Activated T-helper 17 cell treated with anti-CD3 and anti-CD28 coated beads, Interleukin-2, amount 50 U/mL, for 72 hours (primary cell): ENCODE measurements at places on chromosomes 7 and 10. TPM values are rescaled to one million over a fixed set of nuclear protein-coding genes. Genes with fewer than 3 reads are reported as not detected.

DNA sequence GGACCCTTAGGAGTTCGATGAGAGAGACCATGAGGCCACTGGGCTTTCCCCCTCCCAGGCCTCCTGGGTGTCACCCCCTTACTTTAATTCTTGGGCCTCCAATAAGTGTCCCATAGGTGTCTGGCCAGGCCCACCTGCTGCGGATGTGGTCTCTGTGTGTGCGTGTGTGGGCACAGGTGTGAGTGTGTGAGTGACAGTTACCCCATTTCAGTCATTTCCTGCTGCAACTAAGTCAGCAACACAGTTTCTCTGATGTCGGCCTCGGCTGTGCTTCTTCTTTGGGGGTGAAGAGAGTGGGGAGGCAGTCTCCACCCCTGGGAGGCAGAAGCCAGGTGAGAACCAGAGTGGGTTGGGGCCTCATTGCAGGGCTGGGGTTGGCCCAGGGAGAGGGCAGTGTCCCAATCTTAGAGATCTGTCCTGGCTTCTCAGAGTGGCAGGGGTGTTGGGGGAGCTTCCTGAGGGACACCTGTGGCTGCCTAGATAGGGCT is 1.5 kb downstream of the PVRIG start:
- peak; percentile 72 for ATAC-seq

DNA sequence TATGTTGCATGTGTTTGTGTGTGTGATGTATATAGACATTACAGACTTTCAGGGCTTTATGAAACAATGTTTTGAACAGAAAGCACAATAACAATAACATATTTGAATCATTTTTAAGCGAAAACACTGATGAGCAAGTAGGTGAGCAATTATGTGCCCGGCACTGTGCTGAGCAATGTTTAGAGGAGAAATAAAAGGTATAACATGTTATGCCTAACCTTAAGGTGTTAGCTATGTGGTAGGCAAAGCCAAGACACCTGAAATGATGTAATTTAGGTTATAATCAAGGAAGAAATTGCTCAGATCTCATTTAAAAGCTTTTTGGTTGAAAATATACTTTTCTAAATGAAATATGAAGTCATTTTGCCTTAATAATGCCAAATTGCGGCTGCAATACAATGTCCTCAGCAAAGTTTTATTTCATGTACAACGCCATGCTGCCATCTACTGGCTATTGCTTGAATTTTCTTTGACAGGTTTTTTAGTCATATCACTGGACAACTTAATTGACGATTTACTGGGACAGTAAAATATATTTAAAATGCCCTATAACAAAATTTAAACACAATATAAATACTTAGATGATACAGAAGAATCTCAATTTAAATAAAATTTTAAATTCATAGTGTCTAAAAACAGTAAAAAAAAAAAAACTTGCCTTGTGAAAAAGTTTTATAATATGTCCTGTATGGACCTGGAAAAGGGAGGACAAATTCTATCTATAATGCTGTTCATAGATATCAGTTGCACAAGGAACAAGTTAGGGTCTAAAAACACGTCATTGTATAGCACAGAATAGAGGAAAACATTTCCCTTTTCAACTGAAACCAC is 131.1 kb upstream of the CDK1 start:
- peak; percentile 47 for ATAC-seq

The C10orf62 gene
- total RNA-seq: not detected

The MYH16 gene
- total RNA-seq: not detected

The ANKRD7 gene
- total RNA-seq: 0.45 TPM

DNA sequence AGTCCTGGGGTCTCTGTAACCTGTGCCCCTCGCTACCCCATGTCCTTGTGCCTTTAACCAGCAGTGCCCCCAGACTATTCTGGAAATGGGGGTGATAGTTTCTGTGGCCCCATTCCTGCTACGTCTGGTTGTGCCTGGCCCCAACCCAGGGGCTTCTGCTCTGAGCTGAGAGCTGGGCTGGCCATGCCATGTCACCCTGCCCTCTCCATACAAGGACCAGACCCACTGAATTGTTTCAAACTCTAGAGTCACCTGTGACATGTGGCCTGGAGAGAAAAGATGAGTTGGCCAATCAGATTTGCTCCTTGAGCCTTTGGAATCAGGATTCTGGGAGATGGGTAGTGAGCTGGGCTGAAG is 108.6 kb downstream of the GRK5 start:
- ATAC-seq: no peak

DNA sequence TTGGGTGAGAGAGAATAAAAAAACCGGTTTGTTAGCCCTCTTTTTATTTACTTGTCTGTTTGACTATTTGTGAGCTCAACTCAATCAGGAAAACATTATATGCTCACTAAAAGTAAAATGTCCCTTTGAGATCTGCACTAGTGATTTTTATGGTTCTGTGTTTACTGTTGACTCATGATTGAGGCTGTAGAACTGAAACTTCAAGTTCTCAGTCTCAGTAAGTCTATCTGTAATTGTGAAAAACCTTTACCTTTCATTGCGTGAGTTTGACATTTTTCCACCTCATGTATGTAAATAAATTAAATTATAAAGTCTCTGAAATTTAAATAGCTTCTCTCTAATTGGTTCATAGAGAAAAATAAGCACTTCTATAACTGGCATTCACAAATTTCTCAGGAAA is 17.0 kb upstream of the CASD1 start:
- ATAC-seq: peak; percentile 95

GRCh38 chr7:81459485-81459884 is 310.4 kb downstream of the HGF start:
- ATAC-seq: no peak

The NODAL gene
- total RNA-seq: not detected

The IFIT1B gene
- not detected for total RNA-seq

DNA sequence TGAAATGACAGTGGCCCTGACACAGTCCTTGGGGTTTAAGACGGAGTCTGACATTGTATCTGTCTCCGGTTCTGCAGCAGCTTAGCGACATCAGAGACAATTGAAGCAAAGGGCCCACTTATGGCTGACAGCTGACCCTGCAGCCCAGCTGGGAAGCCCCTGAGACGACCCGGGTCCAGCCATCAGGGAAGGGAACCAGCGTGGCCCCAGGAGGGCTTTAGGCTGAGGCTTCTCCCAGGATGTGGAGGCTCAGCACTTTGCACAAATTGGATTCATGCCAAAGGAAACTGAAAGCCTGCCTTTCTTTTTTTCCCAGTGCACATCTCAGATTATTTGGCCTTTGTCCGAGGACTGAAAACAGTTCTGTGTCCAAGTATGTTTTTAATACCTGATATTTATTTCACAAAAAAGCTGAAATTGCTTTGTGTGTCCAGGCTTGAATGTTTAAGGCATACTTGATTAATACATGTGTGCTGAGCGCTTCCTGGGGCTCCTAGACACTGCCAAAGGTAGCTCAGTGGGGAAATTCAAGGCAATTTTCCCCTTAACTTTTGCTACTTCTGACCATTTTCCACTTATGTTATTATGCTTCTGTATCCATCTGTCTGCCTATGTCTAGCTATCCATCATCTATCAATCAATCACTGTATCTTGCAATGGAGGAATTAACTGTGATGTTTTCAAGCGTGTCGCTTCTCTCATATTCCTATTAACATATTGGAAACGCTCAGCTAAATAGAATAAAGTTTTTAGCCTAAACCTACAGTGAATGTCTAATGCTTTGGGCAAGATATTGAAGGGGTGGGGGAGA is 34.8 kb downstream of the KLF6 start:
- ATAC-seq: no peak

DNA sequence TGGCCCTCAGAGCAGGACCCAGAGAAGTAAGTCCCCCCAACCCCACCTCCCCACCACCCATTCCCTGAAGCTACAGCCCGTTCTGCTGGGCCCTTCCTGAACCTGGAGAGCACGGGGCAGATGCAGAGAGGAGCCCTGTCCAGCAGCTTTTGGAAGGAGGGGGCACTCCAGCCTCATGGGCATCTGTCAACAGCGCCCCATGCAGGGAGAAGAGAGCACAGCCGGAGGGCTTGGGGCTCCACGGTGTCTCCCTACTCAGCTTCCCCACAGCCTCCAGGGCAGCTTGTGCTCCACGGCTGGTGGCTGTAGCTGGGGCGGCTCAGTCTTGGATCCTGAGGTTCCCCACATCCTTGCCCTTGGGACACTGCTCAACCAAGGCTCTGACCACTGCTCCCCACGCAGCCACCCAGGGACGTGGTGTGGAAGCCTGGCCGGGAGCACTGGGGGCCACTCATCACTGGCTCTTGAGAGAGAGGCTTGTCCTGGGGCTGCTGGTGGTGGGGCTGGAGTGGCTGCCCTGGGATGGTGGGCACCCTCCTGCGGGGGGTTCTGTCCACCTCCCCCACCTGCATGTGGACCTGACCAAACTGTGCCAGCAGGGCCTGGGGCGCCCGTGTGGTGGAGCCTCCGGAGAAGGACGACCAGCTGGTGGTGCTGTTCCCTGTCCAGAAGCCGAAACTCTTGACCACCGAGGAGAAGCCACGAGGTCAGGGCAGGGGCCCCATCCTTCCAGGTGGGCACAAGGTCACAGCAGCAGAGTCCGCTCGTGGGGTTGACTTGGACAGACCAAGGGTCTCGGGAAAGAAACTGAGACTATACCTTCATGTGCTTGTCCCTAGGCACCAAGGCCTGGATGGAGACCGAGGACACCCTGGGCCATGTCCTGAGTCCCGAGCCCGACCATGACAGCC is 4.5 kb downstream of the PRAP1 start:
- ATAC-seq: no peak

DNA sequence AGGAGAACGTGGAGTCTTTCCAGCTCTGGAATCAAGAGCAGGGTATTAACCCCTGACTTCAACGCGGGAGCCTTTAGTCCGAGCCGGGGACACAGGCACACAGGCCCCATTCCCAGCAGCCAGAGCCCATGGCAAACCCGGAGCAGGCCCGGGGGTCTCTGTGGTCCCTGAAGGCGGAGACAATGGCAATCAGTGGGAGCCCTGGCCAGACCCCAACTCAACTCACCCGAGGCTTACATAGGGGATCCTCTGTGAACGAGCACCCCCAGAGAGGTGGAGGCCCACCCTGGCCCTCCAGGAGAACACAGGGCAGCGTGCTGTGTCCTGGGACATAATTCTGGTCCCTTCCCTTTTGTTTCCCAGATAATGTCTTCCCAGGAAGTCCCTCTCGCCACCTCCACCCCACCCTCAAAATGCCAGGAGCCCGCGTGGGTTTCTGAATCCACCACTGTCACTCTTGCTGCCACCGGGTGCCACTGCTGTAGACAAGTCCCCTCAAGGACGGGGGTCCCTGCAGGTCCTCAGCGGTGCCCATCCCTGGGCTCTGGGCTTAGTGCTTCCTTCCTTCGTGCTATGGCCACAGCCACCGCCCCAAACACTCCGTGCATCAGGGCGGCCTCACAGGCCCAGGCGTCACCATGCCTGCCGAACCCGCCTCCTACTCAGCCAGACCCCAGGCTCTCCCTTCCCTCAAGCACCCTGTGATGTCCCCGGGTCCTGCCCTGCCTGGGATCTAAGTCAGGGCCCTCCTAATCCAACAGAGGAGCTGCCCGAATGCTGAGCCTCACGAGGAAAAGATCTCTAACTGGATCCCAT is 28.6 kb upstream of the PPP2R2D start:
- ATAC-seq: no peak

The CPVL gene
- total RNA-seq: 0.63 TPM

DNA sequence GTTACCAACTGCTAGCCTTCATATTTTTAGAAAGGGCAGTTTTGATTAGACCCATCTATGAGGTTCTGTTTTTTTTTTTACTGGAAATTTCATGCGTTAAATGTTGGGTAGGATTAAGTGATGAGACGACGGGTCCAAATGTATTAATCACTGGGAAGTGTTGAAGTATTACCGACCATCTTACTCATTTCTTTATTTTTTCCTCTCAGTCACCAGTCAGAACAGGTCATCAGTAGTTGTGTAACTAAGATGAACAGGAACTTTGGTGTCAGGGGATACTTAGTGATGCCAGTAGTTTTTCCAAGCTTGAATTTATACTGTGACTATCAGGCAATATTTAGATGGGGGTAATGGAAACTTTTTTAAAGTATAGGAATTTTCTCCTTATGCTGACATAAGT is 14.2 kb downstream of the TFAM start:
- ATAC-seq: no peak

- ATAC-seq: peak; percentile 57
Measured at GRCh38 chr7:3039787-3040186, 3.9 kb downstream of the CARD11 start.

DNA sequence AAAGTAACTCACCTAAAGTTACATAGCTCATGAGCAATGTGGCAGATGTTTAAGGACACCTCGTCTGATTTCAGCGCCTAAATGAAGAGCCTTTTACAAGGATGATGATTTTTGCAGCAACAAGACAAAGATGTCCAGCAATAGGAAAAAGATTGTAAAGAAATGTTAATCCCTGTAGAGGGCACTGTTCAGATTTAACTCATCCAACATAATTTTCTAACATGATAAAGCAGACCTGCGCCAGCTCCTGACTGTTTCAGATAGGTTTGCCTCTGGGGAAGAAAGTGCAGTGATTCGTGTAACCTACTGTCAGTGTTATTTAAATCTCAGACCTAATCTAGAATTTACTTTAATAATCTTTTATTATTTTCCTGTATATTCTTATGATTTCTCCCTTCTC is 595.2 kb downstream of the AUTS2 start:
- no peak for ATAC-seq

- no peak for ATAC-seq
Measured at GRCh38 chr10:120584786-120585185, 127.8 kb downstream of the PLPP4 start.

GRCh38 chr10:101287997-101288635 is 58.9 kb upstream of the LBX1 start:
- no peak for ATAC-seq

The MGAM2 gene
- total RNA-seq: 0.58 TPM

GRCh38 chr7:50207686-50208255 is 96.7 kb upstream of the IKZF1 start:
- no peak for ATAC-seq

The NKX2-3 gene
- total RNA-seq: not detected

DNA sequence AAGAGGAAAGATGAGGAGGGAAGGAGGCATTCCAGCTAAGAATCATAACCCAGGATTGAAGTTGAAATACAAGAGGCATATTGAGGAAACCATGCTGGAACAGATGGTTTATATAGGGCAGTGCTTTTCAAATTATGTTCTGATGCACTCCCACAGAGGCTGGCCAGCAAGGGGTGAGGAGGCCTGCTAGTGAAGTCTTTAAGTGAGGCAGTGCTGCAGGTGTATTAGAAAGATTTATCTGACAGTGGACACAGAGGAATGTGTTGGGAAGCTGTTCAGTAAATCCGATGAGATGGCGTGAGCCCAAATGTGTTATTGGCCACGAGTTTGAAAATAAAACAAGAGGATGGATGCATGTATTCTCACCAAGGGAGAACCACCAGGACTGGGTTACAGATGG is 28.6 kb downstream of the REEP3 start:
- ATAC-seq: no peak

The PDE6C gene
- not detected for total RNA-seq

The CALHM3 gene
- not detected for total RNA-seq

- ATAC-seq: no peak
Measured at GRCh38 chr10:102580230-102580629, 64.0 kb upstream of the TRIM8 start.

The GNAI1 gene
- total RNA-seq: not detected

DNA sequence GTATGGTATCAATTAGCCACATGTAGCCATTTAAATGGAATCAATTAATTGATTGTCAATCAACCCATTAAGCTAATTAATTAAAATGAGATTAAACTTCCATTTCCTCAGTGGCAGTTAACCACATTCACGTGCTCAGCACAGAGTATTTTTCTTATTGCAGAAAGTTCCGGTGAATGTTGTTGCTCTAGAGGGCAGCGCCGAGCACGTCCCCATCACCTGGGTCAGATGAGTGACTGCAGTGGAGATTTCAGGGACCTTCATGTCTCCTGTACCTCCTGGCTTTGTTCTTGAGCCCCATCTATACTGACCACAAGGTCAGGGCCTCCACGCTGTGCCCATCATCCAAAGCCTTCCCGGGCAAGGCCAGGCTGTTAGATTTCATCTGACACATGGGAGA is 168.8 kb upstream of the MKI67 start:
- ATAC-seq: no peak
